ENCODE measurements at places on chromosomes 2 and 18.

- DNase-seq = no peak
Measured at GRCh38 chr2:236526455-236527158, 43.0 kb upstream of the ACKR3 start.

GRCh38 chr2:175575346-175576258 is 394.1 kb upstream of the ATP5MC3 start:
- peak; percentile 19 for DNase-seq

DNA sequence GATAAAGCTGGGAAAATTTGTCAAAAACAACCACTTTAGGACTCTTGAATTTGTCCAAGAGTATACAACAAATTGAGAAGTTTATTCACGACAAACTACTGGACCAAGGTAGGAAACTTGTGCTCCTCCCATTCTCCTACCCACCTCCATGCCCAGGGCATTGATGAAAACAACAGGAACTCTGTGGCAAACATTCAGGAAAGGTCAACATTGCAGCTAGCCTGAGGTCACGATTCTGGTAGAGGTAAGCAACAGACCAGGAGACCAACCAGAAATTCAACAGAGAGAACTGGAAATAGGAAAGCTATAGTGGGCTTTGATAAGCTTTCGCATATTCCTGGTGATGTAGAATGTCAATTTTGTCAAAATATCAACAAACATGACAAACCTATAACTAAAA is 209.1 kb upstream of the CTAGE1 start:
- DNase-seq = no peak

GRCh38 chr2:172242961-172243360 is 140.3 kb upstream of the DLX2 start:
- no peak for DNase-seq

GRCh38 chr2:148719941-148720436 is 75.4 kb downstream of the EPC2 start:
- no peak for DNase-seq

DNA sequence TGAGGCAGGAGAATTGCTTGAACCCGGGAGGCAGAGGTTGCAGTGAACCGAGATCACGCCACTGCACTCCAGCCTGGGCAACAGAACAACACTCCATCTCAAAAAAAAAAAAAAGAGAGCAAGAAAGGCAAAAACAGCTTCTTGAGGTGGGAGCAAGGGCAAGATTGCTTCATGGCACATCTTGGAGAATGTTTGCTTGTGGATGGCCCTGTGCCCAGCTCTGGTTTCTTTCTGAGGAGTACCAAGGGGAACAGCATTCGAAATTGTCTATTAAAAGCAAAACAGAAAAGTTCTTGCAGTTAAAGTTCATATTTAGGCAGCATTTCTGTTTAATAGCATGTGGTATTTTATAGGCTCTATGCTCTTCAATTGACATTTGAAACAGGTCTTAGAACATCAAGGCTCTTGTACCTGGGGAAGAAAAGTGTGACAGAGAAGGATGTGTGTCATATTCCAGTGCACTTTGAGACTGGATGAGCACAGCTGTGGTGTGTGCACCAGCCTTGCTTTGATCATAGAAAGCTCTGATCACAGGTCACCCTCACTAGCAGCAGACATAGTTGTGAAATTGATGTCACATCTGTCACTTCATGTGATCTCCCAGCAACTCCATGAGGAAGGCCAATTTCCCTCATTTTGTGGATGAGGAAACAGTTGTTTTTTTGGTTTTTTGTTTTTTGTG is 154.3 kb downstream of the UXS1 start:
- DNase-seq = no peak

DNA sequence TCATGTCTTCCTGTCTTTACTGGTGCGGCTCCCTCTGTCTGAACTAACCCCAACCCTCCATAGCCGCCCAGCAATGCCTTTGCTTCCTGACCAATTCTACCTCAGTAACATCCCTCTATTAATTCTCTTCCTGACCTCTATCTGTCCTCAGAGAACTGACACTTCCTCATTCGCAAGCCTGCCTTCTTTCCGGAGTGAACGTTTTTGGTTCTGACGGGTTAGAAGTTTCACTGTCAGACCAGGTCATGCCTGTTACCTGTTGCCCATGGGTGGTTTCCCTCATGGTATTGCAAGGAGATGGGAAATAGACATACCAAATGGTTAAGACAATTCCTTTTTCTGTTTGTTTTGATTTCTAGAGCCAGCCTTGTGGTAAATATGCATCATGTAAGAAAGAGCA is 453.4 kb upstream of the SLC14A2 start:
- DNase-seq = peak; percentile 4

- no peak for DNase-seq
Measured at GRCh38 chr2:45836316-45836715, 184.8 kb downstream of the PRKCE start.

DNA sequence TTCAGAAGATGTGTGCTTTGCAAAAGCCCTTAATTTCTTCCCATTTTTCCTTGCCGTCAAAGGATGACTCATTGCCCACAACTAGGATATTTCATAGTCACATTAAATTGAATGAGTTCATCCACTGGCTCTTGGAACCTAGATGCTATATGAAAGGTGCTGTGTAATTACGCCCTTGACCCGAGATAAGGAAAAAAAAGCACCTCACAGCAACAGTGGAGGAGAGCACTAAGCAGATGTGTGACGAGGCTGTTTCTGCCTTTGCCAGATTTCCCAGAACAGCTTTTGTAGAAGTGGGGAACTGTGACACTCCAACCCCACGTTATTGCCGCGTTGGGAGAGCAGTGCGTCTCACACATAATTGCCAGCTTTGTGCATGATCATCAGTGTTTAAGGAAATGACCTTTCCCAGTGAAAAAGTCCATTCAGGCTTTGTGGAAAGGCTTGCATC is 33.3 kb upstream of the TMEM87B start:
- DNase-seq = no peak

DNA sequence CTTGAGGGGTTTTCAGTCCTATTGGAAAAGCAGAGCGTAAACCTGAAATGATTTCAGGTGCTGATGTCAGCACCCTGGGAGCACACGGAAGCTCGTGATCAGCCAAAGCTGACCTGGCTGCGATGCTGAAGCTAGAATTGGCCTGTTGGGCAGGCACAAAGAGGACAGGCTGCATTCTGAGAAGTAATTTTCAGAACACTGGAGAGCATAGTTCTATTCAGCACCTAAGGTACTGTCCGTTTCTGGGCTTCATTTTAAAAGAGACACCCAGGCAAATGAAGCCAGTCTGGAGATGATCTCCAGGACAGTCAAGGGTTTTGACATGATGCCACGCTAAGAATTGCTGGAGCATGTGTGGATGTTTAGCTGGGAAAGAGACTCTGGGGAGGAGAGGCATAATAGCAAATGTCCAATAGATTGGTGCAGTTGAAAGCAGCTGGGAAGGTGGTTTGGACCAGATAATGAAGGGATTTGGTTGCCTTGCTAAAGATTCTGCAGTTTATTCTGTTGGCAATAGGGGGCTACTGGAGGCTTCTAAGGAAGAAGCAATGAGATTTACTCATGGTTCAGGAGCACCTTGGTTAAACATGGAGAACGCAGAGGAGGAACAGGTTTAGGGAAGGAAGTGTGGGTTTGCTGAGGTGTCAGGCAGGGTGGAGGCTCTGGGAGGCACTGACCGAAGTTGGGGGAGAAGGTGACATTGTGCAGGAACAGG is 86.6 kb downstream of the ACOXL start:
- peak; percentile 34 for DNase-seq

DNA sequence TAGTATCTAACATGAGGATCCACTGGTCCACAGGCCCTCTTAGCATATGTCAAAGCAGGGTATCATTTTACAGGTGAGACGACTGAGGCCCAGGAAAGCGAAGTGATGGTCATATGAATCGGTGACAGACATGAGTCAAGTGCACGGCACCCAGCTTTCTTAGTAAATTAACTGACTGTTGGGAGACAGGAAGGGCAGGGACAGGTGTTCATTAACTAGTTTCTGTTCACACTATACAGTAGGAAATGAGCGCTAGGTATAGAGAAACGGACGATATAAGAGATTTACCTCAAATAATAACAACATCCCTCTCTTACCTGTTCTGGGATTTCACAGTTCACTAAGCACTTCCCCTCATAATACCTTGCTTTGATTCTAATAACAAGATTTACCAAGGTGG is 1.7 kb upstream of the SMARCAL1 start:
- DNase-seq = no peak

- no peak for DNase-seq
Measured at GRCh38 chr2:27823569-27823968, 52.0 kb downstream of the MRPL33 start.

DNA sequence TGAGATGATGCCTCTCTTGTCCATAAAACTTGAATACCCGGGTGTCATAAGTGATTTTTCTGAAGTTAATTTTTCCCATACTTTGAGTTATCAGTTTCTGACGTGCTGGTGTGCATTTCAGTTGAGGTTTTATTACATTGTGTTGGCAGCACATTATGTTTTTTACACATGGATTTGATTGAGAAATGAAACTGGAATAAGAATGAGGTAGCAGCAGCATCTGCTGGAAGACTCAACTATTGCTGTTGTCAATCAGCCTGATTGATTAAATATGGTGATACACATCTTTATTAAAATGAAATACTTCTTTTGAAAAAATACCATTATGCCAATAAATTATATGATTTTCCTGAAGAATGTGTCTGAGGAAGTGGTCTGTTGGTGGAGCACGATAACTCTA is 60.5 kb downstream of the INSIG2 start:
- DNase-seq = no peak

- DNase-seq = peak; percentile 25
Measured at GRCh38 chr2:60306267-60306861, 247.1 kb downstream of the BCL11A start.

DNA sequence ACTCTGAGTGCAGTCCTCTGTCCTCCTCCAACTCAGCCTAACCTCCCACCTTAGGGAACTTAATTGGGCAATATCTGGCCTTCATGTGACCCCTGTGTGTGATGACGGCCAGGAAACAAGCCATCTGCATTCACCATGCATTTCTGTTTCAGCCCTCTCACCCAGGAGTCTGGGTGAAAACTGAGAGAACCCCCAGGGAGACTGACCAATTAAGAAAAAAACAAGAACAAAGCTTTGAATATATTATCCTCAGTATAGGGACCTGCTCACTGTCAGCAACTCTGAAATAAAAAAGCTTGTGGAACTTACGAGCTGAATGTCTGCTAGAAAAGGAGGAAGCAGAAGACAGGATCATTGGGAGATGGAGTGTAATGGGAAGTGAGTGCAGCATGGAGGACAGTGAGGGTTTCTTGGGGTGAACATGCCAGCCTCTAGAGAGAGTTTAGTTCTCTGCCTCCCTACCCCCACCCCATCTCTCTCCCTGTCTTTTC is 9.5 kb downstream of the MAPRE2 start:
- DNase-seq = no peak

DNA sequence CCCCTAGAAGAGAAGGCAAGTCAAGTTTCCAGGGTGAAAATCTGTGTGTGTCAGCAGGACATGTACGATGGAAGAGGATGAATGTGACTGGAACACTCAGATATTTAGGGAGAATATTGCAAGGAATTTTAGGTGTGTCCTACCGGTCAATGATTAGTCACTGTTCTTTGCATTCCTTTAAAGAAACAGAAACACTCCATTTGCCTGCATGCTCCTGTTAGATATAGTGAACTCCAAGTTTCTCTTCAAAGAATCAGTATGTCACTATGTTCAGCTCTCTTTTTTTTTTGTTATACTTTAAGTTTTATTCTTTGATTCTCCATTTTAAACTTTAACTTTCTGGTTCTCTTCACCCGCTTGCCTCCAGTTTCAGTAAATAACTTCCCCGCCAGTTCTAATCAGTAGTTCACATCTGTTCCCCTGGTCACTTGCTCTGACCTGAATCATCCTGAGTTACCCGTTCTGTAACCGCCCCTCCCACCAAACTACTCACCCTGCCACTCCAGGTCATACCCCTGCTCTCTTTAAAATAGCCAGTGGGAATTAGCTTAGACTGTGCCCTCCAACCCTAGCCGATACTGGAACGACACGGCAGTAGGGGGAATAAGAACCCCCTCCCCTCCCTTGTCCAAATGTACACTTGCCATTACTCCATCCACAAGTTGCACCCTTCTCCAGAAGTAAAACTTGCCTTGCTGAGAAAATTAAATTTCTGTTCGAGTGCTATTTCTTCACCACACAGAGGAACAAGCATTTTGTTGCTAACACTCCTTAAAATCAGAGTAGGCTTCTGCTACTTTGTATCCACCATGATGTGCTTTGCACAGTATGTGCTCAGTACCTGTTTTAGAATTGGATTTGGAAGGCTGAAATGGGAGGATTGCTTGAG is 268.4 kb downstream of the METTL4 start:
- DNase-seq = peak; percentile 32

GRCh38 chr2:105575499-105576025 is 169.2 kb upstream of the NCK2 start:
- no peak for DNase-seq

DNA sequence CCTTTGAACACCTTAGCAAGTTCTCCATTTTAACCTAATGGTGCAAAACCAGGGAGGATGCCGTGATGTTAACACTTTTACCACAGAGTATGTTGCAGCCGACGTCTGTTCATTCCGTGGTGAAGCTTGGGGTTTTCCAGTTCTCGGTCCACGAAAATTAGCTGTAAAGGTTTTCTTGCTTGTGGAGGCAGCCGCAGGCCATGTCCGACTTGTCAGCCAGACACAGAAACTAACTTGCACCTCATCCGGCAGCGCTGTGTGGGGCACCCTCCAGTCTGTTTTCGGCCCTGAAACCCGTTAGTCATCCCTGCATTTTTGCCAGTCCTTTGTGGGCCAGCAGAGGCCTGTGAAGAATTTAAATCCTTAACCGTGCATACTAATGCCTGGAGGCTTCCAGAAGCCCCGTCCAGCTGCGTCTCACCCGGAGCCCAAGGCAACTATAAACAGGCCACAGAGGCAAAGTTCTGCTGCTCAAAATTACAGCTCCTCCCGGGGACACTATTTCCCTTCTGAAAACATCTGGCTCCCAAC is 70.6 kb downstream of the SH3YL1 start:
- no peak for DNase-seq

DNA sequence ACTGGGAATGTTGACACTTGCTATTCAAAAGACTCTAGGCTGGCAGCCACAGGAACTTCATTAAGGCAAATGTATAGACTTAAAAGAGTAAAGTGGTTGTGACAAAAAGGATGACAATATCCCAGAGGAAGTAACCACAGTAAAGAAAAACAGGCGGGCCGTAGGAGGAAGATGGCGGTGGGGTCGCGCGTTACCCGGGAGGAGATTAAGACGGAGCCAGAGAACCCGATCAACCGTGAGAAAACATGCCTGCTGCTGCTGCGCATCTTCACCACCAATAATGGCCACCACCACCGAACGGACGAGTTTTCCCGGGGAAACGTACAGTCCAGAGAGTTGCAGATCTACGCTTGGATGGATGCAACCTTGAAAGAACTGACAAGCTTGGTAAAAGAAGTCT is 14.0 kb upstream of the NEUROD1 start:
- no peak for DNase-seq
